ENCODE measurements at places on chromosomes 2 and 18.

GRCh38 chr18:37564711-37565100 is 892 bp downstream of the CELF4 start:
- peak; percentile 88 for DNase-seq

DNA sequence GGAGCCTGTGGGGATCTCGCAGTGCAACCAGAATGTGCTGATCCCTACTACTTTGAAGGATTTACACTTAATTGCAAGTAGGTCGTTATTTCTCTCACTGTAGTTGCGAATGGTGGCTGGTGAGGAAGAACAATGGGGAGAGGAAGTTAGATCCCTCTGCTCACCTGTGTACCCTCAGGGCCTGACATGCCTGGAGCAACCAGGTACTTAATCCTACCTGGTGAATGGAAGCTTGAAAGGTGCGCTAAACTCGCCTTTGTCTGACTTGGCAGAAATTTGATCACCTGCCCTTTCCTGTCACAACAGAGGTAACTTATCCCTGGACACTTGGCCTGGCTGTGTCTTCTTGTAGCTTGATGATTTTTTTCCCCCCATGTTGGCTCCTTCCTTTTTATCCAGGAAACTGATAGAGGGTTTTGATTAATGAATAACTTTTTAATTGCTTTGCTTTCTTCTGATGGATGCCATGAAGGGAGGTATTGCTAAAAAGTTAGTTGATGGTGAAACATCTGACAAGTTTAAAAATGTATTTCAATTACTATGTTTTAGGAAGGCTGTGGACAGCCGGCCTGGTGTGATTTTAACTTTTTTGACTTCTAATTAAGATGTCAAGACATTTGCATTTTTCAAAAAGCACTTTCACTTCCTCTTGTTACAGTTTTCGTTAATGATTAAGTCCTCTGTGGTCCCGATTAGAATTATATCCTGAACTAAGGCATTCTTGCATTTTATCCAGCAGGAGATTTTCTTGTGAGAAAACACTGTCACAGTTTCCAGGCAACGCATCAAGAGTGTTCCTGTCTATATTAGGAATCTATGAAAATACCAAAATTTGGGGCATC is 9.2 kb downstream of the SGPP2 start:
- DNase-seq: no peak

DNA sequence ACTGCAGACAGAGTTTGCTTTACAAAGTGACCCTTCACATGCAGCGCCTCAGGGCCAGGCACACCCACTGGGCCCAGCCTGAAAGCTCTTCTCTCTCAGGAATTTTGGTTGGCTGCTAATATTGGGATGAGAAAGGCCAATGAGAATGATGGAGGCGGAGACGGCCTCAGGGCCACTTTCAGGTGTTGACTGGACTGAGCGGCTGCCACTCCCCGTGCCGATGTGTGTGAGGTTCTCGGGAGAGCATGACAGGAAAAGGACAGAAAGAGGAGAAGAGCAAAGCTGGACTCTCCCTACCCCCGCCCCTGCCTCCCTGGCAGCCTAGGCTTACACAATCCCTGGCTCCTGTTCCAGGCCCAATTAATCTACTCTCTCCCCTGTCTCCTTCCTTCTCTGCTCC is 155.7 kb downstream of the CELF4 start:
- DNase-seq: no peak

- no peak for DNase-seq
These were observed 167.2 kb upstream of the PIEZO2 start for GRCh38 chr18:11316546-11316945.

GRCh38 chr2:62727259-62727867 is 21.9 kb downstream of the EHBP1 start:
- no peak for DNase-seq

DNA sequence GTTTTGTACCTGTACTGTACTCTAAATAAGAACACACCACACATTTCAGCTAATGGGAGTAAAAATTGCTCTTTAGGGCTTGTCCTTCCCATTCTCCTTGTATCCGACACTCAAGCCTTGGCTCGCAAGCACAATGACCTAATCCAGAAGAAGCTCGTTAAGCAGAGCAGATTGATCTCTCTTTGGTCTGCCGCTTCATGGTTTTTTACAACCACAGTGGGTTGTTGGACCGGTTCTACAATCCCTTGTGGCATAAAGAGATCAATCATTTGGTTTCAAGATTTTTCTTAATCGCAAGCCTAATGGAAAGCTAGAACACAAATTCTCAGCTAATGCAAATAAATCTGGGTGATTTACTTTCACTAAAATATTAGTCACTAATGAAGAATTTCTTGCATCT is 662.1 kb downstream of the LRP1B start:
- DNase-seq: no peak

DNA sequence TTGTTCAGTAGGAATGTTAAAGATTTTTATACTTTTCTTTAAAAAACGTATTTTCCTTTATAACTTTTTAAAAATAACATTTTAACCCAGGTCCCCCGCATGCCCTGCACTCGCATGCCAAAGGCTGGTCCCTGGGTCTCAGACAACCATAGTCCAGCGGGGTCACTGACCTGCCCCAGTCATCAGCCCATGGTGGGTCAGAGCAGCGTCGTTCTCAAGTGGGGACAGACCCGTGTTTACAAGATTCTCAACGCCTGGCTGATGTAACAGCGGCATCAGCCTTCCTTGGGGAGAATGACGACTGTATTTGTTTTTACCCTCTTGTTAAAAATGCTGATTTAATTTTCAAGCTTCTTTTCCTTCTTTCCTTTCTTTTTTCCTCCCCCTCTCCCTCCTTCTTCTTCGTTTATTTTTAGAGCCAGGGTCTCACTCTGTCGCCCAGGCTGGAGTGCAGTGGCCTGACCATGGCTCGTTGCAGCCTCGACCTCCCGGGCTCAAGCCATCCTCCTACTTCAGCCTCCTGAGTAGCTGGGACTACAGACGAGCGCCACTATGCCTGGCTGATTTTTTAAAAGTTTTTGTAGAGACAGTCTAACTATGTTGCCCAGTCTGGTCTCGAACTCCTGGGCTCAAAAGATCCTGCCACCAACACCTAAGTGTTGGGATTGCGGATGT is 1.0 kb upstream of the EFHD1 start:
- no peak for DNase-seq

DNA sequence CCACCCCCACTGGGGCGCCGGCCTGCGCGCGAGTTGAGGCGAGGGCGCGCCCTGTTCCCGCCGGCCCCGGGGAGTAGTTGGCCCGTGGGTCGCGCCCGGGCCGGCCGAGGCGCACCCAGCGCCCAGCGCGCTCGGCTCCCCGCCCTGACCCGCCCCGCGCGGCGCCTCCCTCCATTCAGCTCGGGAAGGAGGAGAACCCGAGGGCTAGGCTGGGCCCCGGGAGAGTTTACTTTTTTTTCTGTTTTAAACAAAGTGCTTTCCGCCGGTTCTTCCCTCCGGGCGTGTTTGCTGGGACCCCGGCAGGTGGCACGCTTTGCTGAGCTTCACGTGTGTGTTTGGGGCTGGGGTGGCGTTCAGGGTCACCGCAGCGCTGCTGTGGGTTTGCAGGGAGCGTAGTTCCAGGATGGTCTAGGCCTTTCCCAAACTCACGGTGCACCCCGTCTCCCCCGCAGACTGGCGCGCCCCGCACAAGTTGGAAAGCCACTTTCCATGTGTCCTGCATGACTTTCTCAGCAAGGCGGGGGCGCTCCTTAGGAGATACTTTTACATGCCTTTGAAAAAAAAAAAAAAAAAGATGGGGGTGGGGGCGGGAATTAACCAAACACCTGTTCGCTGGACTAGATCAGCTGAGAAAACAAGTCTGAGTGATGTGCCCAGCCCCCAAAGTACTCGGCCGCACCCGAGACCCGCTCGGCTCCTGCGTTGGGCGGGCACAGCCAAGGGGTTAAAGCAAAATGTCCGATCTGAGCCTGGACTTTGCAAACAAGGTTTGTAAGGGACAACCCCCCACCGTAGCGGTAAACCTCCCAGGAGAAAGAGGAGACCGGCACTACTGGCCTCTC is 825 bp downstream of the ITGA6 start:
- DNase-seq: peak; percentile 73

GRCh38 chr2:106963156-106963555 is 77.2 kb upstream of the ST6GAL2 start:
- DNase-seq: no peak

DNA sequence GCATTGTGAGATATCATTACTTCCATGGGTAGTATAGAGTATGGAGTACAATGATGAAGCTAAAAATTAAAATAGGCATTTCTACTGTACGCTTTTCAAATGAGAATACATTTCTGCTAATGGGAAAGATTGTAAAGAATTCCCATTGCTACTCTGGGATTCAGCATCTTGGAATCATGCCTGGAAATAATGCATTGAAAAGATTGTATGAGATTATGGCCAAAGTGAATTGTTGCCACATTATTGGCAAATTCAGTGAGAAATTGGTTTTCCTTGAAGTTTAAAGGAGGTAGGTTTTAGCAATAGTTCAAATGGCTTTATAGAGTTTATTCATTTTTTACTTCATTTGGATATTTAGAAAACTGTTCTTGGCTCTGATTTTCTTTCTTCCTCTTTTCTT is 157.9 kb downstream of the GULP1 start:
- no peak for DNase-seq

DNA sequence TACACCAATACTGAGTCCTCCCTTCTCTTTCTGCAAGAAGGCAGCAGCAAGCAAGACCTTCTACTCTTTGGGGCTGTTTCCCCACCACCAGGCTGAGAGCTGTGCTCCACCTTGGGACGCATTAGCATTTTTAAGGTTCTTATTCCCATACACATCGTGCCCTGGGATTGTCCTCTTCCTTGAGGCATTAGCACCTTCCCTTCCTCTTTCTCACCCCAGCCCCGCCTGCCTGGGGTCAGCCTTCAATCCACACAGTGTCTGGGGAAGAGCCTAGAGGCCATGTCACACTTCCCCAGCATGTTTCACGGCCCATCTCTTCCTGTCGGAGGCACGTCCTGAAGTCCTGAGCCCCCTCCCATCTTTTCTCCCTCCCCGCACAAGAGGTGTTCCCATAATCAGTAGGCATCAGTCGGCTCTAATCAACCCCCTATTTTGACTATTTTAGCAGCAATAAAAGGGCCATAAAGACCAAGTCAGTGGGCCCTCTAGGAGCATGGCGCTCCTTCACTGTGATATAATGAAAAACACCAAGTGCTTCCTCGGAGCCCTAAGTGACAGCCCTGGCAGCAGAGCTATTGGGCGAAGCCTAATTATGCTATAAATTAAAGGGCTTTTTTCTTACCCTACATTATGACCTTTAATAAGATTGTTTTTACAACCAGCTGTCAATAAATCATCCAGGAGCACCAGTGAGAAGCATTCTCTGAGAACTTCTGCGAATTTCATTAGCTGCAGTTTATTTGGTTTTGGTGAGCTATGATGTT is 55.0 kb upstream of the PKDCC start:
- no peak for DNase-seq

DNA sequence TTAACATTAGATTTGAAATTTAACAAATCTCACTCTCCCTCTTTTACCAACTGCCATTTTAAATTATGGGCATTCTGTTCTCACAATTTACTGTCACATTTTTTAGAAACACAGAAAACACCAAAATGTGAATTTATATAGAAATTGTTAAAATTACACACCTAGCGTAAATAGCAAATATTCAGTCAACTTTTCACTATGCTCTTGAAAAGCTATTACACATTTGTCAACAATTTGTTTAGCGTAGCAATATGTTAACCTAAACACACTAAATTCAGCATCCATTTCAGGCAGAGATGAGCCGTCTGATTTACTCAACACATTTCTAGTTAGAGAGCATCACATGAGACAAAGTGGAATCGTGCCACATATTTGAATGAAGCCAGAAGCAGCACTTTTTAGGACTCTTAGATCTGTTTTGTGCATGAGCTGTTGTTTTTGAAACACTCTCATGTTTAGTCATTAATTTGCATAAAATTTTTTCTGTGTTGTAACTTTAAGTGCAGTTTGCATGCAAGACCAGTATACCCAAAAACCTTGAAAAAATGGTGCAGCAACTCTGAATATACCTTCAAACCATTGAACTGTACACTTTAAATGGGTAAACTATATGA is 8.2 kb downstream of the TTC32 start:
- no peak for DNase-seq

- DNase-seq: no peak
These were observed 40.3 kb downstream of the BCL11A start for GRCh38 chr2:60513191-60513590.

DNA sequence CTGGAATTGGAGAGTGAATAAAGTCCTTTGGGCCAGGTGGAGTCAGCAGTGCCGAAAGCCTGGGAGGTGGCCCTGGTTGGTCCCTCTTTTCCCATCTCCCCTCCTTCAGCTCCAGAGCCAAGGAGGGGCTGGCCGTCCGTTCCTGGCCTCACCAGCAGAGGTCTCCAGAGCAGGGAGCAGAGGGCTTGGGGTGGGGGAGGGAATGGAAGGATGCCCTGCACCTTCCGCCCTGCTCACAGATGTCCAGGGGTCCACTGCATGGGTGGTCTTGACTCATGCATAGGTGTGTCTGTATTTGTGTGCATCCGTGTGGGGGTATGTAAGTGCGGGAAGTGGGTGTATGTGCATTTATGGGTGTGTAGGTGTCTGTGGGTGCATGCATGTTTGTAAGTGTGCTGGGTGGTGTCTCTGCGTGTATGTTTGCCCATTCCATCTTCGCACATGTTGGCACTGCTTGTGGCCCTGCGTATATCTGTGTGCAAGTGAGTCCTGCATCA is 201.8 kb downstream of the ZFP36L2 start:
- DNase-seq: peak; percentile 79

DNA sequence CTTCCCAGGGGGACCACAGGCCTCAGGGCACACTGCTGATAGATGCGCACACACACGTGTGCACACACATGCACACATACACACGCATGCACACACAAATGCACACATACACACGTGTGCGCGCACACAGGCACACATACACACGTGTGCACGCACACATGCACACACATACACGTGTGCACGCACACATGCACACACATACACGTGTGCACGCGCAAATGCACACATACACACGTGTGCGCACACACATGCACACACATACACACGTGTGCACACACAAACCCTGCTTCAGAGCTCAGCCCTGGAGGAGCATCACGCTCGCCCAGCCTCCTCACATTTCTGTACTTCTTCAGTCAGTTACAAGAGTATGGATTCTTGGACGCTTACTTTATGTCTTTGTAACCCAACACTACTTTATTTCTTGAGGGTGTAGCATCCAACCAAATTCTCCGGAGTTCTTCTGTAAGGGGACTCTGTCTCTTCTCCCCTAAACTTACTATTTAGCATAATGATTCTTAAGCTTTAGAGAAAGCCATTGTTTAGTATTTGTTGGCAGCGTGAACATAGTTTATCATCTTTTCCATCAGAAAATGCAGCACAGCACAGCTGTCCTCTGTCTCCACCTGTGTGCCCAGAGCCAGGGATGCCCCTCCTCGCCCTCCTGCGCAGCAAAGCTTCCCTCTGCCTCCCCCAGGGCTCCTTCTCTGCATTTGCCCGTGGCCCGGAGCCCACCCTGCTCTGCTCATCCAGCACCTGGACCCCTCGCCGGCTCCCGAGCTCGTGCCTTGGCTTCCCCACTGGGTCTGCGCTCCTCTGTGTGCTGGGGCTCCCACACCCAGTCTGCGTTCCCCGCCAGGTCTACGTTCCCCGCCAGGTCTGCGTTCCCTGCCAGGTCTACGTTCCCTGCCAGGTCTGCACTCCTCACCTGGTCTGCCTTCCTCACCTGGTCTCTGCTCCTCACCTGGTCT is 74.4 kb upstream of the CTDP1 start:
- DNase-seq: no peak

- DNase-seq: no peak
These were observed 352.7 kb upstream of the CDH2 start for GRCh38 chr18:28529644-28530043.

- no peak for DNase-seq
These were observed 263.4 kb downstream of the NEDD4L start for GRCh38 chr18:58307441-58307840.

- no peak for DNase-seq
These were observed 33.7 kb downstream of the STARD6 start for GRCh38 chr18:54323970-54324369.

- DNase-seq: no peak
These were observed 51.1 kb upstream of the SLC66A3 start for GRCh38 chr2:11103984-11104793.
